ENCODE measurements at places on chromosomes 16 and 17.

- no peak for DNase-seq
Measured at GRCh38 chr16:1159325-1159972, 6.5 kb downstream of the CACNA1H start.

GRCh38 chr17:20955427-20956323 lies 87.1 kb downstream of the USP22 start:
- no peak for DNase-seq

DNA sequence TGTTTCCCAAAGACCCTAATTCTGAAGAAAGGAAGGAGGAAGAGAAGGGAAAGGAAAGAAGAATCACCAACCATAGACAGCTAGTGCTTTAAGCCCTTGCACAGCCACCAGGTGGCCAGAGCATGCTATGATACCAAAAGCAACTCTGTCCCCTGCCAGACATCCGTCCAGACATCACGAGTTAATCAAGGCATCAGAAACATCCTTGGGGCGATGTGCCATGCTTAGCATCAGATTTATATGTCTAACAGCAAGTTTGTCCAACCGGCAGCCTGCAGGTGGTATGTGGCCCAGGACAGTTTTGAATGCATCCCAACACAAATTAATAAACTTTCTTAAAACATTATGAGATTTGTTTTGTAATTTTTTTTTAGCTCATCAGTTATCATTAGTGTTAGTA lies 2.9 kb upstream of the CRYBA1 start:
- no peak for DNase-seq

DNA sequence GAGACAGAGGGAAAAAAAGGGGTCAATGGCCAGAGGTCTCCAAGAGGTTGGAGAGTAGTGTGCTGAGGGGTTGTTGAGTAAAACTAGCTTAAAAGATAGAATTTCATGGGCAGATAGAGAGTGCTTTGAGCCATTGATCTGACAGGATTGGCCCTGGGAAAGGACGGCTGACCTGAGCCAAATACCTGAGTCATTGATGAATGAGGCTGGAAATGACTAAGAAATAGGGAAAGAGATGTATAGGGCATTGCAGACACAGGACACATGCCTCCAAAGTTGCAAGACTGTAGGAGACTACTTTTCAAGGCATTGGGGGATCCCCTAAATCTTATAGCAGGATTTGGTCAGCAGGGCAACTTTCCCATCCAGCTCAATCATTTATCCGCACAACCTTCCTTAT lies 168.7 kb downstream of the ABCC12 start:
- DNase-seq: no peak

DNA sequence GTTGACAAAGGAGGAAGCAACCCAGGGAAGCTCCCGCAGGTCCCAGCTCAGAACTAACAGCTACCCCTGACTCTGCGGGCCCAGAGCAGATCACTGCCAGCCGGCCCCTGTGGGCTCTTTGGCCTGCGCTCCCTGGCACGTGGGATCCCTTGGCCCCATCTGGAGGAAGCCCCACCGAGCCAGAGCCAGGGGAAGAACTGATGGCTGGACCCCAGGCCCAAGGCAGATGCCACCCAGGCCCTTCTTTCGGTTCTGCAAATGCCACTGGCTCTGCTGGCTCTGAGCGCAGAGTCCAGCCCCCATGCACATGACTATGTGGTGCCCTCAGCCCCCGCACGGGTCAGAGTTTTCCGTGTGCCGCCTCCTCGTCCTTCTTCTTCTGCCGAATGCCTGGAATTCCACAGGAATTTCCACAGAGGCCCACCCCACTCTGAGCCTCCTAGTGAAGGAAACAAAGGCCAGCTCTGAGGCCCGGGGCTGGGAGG lies 35.8 kb upstream of the SNN start:
- no peak for DNase-seq

DNA sequence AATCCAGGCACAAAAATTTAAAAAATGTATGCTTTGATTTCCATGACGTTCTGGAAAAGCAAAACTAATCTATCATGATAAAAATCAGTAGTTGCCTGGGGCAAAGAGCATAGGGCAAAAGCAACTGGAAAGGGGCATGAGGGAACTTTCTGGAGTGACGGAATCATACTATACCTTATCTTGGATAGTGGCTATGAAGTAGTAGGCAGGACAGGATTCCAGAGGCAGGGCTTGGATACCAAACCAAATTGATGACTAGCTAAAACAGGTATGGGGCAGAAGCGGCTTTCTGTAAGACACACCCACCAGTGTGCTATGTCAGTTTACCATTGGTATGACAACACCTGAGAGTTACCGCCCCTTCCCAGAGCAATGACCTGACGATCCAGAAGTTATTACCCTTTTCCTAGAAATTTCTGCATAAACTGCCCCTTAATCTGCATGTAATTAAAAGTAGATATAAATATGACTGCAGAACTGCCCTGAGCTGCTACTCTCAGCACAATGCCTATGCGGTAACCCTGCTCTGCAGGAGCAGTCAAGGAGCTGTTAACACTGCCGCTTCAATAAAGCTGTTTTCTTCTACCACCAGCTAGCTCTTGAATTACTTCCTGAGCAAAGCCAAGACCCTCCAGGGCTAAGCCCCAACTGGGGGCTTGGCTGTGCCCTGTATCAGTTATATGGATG lies 56.7 kb downstream of the CFDP1 start:
- peak; percentile 81 for DNase-seq

DNA sequence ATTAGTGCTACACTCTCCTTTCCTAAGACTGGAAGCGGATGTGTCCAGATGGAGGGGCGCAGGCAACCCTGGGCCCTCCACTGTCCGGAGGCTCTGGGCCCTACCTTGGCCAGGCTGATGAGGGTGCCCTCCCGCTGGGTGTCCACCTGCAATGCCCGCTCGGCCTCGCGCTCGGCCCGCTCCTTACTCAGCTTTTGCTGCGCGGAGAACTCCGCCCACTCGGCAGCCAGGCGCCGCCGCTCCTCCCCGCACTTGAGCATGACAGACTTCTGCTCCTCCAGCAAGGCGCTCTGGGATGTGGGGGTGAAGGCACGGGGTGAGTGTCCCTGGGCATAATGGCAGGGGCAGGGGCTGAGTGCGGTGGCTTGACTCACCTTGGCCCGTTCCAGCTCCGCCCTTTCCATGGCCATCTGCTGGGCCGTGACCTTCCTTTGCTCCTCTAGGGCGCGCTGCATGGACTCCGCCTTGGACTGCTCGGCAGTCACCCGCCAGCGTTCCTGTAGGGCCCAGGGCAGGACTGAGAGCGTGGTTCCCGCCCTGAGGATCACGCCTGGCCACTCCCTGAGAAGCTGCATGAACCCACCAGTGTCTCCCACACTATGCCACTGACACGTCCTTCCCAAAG lies 10.1 kb upstream of the MRPL38 start:
- no peak for DNase-seq

DNA sequence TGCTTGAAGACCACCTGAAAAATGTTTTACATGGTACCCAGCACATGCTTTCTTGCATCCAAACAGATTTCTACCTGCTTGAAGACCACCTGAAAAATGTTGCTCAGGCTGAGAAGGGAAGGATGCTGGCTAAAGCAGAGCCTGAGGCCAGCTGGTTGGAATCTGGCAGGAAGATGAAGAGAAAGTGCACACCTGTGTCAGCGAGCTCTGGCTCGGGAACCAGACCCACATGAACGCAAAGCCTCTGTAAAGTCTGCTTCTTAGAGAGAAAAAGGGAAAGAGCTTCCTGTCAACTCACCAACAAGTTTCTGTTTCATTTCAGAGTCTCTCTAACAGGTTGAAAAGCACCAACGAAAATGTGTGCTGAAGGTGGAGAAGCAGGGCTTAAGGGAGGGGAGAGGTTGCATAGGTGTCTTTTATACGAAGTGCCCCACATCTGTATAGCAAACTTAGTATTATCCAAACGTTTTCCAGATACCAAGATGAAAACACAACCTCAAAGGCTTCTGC lies 226.0 kb downstream of the TOX3 start:
- DNase-seq: no peak

- DNase-seq: no peak
Measured at GRCh38 chr17:54839447-54839846, 61.2 kb upstream of the TOM1L1 start.

DNA sequence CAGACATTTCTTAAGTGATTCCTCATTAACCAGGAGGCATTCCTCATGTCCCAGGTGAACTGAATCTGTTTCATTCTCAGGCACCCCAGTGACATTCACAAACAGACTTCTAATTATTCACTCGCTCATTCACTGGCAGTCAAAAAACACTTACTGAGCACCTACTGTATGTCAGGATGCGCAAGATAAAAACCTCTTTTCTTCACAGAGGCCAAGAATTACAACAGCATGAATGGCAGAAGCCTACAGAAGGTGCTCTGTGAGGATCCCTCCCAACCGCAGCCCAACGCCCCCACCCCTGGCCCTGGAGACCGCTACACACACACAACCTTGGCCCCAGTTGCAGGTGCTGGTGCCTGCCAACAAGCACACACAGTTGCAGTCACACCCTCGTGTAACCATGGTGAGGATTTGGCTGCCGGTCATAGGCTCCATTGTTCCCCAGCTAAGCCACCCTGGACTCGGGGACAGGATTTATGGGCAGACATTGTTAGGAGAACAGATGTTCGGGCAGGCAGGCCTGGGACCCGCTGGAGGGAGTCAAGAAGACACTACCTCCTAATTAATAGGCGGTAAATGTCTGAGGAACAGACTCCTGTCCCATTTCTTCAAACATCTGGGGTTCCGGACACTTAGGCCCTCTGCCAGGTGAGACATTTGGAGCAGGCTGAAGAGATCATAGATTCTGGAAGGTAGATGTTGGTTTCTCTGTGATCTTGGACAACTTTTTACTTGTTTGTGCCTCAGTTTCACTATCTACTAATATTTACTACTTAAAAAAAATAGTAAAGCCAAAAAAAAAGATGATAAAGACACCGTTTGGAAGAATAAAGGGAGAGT lies 43.2 kb downstream of the CUEDC1 start:
- no peak for DNase-seq

GRCh38 chr16:24125214-24125613 lies 130.9 kb upstream of the CACNG3 start:
- DNase-seq: no peak

- DNase-seq: no peak
Measured at GRCh38 chr16:23959752-23960072, 123.9 kb downstream of the PRKCB start.

DNA sequence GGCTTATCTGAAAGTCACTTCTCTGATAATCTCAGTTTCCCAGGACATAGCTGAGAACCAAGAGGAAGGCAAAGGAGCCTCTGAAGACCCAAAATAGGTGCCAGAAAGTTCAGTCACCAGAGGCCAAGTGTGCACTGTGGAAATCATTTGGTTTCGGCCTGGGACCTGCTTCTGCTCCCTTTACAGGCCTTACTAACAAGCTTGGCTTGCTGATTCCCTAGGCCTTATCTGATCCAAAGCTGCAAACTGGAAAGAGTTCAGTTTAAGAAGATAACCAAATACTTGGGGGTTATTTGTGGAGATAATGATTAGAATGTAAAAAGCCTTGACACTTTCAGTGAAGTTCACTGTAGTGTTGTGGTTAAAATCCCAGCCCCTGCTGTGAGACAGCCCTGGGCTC lies 17.0 kb downstream of the ITGA3 start:
- no peak for DNase-seq

GRCh38 chr17:71765437-71765836 lies 355.4 kb upstream of the SOX9 start:
- DNase-seq: no peak

- DNase-seq: no peak
Measured at GRCh38 chr16:78362524-78363135, 263.2 kb downstream of the WWOX start.

- DNase-seq: no peak
Measured at GRCh38 chr16:74322301-74322710, 25.7 kb downstream of the PSMD7 start.

DNA sequence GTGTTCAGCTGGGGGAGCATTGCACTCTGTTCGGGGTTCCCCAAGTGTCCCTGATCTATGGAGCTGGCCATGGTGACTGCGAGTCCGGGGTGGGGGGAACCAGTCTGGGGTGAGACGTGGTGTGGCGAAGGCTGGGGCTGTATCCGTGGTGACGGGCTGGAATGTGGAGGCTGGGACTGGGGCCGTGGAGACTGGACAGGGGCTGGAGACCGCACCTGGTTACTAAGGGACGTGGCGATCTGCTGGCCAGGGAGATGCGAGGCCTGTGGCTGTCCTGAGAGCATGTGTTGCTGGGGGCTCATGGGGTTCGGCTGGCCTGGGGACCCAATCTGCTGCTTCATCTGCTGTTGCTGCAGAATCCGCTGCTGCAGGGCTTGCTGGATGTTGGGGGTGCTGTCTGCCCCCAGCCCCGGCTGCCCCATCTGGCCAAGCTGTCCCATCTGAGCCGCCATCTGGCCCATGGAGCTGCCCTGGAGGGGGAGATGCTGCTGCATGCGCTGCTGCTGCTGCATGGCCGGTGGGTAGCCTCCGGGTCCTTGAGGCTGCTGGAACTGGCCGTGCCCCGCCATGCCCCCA lies 10.6 kb upstream of the TRAP1 start:
- no peak for DNase-seq

GRCh38 chr17:40646791-40647623 lies 611 bp downstream of the SMARCE1 start:
- DNase-seq: no peak

DNA sequence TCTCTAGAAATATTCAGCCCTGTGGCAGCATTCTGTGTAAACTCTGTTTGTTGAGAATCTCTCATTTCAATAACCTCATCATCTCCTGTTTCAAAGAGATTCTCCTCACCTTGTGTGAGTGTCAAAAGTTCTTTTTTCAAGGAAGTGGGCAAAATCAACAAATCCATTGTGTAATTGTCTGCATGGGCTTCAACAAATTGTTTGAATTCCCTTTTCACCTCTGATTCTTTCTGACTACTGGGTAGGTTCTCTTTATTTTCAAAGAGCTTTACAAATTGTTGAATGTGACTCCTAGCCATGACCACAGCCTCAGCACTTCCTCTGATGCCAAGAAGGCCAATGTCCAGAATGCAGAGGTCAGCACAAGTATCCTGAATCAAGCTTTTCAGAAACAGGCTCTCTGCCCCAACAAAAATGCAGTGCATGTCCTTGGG lies 48.0 kb downstream of the N4BP1 start:
- DNase-seq: no peak

- no peak for DNase-seq
Measured at GRCh38 chr17:57461082-57461481, 204.8 kb downstream of the MSI2 start.

DNA sequence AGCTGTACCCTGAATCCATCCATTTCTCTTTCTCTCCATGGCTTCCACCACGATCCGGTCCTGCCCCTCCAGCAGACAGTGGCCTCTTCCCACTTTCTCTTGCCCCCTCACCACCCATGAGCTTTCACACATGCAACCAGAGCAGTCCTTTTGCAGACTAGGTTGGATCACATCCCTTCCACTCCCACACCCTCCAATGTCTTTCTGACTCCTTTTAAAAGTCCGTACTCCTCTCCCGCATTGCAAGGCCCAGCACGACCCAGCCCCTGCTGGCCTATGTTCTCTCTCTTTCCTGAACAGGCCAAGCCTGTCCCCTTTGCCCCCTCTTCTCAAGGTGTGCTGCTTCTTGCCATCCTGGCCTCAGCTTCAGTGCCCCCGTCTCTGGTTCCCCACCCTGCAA lies 22.5 kb upstream of the DNAI2 start:
- no peak for DNase-seq

Measured in RWPE2 (cell line).